Amniotic stem cell (primary cell): ENCODE measurements at places on chromosomes 7 and 10.

DNA sequence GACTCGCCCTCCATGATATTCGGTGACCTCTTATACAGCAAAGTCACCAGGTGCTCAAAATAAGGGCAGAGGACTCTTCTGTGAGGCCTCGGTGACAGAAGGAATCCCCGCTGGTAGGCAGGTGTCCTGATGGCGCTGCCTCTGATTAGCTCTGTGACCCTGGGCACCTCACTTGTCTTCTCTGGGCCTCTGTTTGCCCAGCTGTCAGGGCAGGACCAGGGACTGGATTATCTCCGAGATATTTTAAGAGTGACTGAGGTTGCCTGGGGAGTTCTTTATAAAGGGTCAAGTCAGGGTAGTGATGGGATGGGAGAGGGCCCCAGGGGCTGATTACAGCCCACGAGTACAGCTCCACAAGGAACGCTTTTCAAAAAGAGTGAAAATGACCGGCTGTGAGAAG, 70.9 kb upstream of the SAMD8 start:
- DNase-seq, result no peak

DNA sequence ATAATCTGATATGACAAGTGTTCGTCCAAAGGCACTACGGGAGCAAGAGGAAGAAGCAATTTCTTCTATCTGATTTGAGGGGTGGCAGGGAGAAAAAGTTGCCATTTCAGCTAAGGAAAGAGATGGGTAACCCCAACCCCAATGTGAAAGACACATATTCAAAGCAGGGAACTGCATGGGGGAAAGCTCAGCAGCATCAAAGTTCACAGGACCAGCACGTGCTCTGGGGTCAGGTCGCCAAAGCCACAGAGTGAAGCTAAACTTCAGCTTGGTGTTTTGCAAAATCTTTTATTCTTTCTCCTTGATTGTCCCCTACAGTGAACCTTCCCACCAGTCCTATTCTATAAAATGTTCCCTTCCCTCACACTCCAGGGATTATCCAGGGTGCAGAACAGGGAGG, 112.8 kb upstream of the PPP2R2D start:
- no peak for DNase-seq

DNA sequence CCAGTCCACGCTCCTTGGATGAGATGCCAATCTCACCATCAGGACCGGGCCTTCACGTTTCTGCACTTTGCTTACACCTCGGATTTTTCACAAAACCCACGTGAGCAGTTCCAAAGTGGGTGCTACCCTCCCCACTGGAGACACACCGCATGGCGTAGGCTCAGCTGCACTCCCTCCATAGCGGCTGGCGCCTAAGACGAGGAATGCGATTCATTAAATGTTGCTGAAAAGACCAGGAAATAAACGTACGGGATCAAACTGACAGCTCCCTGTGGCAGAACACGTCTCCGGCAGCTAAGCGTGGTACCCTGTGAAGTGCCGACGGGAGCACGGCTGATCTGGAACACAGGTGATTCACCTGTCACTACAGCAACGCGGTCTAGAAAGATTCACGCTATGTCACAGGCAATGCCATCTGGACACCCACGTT, 209.0 kb downstream of the DIP2C start:
- DNase-seq, result no peak

- no peak for DNase-seq
Measured at GRCh38 chr10:95759233-95759826, 3.4 kb downstream of the ENTPD1 start.

GRCh38 chr7:81462672-81463071, 307.2 kb downstream of the HGF start:
- peak; percentile 55 for DNase-seq

DNA sequence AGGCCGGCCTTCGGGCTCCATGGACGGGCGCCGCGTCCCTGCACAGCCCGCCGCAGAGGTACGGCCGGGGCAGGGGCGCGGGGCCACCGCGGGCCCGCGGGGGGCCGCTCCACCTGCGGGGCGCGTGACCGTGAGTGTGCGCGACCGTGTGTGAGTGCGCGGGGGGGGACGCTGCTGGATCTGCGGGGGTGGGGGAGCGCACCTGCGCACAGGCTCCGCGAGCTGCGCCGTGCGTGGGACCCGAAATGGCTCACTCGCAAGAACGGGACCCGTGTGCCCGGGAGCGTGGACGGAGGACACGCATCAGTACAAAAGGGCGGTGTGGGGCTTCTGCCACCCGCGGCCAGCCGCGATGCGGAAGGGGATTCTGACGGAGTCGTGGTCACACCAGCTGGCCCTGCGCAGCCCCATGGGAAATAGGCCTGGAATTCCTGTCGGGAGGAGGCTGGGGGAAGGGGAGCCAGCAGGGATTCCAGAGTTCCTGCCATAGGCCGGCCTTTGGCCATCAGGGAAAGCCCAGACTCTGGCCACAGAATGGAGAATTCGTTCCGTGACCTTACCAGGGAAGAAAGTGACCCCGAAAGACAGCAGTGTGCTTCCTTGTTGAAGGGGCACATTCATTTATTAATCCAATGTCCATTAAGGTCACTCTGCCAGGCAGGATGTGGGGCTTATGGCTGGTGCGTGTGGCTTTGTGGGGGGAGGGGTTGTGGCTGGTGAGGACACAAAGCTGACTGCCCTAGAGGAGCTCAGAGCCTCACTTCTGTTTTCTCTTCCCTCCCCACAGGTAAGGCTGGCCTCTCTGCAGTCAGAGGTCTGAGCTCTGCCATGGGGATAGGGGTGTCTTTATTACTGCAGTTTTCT, 494 bp downstream of the REPIN1 start:
- no peak for DNase-seq

DNA sequence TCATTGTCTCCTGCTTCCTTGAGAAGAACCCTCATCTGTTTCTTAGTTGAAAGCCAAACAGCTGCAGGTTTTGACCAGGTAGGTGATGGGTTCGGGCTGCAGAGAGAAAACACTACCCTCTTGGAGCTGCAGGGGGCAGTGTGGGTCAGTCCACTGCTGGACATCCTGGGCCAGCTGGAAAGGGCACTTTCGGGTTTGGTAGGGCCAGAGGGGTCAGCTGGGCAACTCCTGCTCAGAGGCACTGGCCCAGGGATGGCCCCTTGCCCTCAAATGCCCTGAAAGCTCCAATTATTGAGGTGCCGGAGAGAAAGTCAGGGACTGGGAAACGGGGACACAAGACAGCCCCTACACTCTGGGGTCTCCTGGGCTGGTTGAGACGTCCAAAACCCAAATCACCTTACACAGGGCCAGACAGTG, 90.7 kb downstream of the MKI67 start:
- DNase-seq, result no peak

- no peak for DNase-seq
Measured at GRCh38 chr10:90227786-90228185, 526.4 kb downstream of the KIF20B start.

DNA sequence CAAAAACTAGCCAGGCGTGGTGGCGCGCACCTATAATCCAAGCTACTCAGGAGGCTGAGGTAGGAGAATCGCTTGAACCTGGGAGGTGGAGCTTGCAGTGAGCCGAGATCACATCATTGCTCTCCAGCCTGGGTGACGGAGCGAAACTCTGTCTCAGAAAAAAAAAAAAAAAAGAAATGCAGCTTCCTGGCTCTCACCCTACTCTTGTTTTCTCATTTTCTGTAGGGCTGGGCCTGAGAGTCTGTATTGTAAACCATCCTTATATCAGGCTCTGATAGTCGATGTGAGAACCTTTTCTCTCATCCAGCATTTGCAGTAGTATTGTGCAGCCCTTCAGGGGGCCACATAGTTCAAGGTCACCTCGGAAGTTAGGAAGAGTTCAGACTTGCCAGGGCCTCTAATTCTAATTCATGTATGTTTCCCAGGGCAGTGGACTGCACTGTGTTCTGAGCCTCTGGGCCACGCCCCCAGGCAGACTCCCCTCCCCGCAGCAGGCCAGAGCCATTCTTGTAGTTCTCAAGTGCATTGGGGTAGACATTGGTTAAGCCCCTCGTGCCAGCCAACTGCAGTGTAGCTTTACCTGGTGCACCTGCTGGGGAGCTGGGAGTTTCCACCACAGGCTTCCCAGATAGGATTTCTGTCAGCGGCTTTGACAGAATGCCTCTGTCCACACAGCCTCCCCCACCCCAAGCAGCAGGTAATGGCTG, 38.3 kb upstream of the PDCD4 start:
- no peak for DNase-seq

DNA sequence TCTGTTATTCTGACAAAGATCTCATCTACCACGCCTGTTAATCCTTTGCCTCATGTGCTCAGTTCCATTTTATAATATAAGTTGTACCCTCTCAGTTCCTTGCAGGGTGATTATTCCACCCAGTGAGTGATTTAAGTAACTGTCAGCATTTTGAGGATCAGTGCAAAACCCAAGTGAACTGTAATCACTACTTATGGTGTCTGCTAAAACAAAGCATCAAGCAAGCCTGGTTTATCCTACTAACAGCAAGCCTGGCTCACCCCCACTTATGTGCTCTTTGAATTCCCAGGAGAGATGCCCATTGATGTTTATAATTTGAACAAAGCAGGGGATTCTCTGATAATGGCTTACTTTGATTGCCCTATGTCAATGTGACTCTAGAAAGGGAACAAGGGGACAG, 186.8 kb upstream of the LRGUK start:
- DNase-seq, result no peak

DNA sequence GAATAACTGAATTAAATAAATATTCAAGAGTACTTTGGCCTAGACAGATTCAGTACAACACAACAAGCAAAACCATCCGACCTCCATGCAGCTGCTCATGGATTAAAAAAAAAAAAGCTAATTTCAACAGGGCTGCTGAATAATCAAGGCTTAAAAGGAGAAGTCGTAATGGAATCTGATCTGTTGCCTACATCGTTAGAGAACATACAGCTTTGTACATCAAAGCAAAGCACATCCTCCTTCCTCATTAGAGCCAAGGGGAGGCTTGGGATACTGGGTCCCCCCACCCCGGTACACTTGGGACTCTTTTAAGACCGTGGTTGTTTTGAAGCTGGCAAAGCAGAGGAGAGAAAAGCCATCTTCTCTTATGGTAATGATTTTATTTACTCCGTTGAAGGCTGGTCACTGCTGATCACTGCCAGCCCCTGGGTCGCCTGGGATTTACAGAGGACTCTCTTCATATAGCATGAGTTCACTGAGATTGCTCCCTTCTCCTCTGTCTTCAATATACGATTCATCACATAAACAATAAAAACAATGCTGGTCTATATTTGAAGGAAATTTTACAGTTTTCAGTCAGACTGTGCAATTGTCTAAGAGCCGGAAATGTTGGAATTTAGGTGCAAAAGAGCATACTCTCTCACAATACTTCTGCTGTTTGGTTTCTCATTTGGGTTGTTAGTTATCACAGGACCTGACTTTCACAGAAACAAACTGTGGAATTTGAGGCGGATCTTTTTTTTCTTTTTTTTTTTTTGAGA, 148.8 kb downstream of the FAM107B start:
- DNase-seq, result no peak
